ENCODE measurements at places on chromosomes 16 and 17. TPM values are rescaled to one million over a fixed set of nuclear protein-coding genes. Genes with fewer than 3 reads are reported as not detected.

The ENPP7 gene
- total RNA-seq: not detected

The KCNG4 gene
- total RNA-seq: not detected

The ALOX12 gene
- under 0.01 TPM for total RNA-seq

The PRR15L gene
- total RNA-seq: not detected

The CACNG1 gene
- not detected for total RNA-seq

The TNK1 gene
- 0.73 TPM for total RNA-seq

The MLST8 gene
- total RNA-seq: 30.8 TPM

The VPS35 gene
- 198 TPM for total RNA-seq
